ENCODE measurements at places on chromosomes 16 and 17.

DNA sequence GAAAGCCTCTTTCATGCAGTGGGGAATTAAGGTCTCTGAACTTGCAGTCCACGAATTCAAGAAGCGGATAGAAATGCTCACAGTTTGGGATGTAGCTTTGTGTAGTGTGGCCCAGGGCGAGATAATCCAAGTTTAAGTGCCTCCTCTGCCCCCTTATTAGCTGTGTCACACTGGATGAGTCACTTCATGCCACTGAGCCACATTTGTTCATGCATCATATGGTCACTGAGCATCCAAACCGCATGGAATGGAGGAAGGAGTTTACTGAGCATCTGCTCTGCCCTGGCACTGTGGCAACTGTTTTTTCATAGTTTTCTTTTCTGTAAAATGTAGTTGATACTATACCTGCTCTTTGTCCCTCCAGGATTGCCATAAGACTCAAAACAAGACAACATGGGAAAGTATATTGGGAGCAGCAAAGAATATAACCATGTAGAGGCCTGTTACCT, 15.1 kb upstream of the DHX8 start:
- DNase-seq, result no peak

- DNase-seq, result no peak
Observed at GRCh38 chr17:75910699-75911098, 6.0 kb upstream of the MRPL38 start.

DNA sequence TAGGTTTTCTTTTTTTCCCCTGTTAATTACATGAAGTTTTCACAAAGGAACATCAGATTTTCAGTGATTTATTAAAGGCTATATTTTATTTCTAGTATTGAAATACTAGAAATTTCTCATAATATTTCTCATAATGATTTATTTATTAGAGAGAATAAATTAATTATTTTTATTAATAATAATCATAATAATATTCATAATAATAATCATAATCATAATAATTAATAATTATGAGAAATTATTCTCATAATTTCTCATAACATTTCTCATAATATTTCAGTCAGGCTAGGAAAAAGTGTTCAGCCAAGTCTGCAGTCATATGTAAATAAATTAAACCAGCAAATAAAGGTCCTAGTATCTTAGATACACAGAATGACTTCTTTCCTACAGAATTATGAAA, 41.4 kb downstream of the CNTNAP4 start:
- DNase-seq, result no peak

- DNase-seq, result no peak
Observed at GRCh38 chr16:9136596-9136995, 45.2 kb downstream of the HAPSTR1 start.

DNA sequence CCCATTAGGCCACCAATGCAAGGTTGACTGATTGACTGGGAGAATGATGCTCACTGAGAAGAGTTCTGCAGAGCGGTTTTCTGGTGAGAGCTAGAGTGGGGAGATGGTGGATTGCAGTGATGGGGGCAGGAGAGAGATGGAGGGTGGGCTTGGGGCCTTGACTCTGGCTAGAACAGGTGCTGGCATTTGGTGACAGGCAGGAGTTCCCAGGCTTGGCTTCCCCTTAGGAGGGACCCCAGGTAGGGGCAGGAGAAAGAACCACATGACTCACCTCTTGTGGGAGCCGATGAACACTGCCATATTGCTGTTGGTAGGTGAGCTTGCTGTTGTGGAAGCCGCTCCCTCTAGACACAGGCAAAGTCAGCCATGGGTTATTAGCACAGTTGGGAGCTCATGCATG, 8.0 kb downstream of the CD300LB start:
- DNase-seq, result no peak

- no peak for DNase-seq
Observed at GRCh38 chr16:59168461-59169114, 434.5 kb upstream of the GOT2 start.

- no peak for DNase-seq
Observed at GRCh38 chr17:11278186-11278991, 37.4 kb downstream of the SHISA6 start.

DNA sequence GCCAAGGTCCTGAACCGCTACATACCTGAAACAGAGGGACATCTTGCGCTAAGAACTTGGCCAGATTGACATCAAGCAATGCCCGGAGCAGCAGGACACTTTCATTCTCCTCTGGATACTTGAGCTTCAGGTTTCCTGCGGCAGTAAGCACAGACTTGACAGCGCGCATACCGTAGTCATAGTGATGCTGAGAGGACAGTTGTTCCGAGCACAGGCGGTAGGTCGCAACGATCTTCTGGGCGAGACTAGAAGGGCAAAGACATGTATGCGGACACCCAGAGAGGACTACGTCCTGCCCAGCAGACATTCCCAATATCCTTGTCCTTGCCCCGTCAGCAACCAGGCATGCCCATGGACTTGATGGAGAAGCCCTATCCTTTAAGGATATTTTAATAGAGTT, 112.9 kb downstream of the DNAH3 start:
- DNase-seq, result no peak

DNA sequence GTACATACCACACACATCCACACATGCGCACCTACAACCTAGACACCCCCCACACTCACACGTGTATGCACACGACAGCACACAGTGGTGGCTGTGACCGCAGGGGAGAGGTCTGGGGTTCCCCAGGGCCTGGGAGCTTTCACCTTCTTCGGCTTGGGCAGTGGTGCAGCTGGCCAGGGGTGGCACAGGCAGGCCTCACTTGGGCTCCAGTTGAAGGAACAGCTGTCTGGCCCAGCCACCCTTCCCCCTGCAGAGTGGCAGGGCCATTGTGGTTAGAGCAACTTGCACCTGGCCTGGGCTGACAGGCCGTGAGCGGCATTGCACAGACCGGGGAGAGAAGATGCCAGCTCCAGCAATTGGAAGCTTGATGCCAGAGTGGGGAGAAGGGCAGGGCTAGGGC, 114.5 kb upstream of the GSE1 start:
- no peak for DNase-seq

GRCh38 chr17:34226744-34227034, 28.4 kb upstream of the CCL2 start:
- DNase-seq, result no peak

DNA sequence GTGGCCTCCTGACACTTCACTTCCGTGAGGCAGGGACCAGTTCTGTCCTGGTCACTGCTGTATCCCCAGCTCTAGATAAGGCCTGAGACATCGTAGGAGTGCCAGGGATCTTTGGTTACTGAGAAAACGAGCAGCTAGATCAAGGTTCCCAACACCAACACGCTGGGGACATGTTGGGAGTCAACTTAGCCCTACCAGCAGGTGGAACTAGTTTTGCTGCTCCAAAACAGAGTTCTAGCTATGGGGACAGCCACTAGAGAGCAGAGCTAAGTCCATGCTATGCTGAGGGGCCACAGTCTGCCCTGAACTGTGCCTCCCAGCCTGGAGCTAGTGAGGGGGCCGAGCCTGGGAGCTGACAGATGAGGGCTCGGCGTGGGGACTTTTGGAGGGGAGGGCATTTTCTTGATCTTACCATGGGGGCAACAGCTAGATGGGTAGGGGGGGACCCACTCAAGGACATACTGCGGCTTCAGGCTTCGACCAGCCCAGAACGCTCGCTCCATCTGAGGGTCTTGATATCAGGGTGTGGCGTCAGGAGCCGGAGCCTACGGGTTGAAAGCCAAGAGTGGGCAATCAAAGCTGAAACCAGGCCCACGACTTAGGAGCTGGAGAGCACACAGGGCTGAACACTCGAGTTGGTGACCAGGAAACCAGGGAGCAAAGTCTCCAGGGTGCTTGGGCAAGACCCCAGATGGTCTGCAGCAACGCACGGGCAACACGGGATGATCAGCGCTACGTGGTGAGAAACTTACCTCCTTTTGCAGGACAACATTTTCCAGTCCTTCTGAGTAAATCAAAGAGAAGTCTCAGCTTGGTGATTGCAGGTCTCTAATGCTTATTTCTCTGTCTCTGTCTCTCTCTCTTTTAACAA, 13.4 kb downstream of the SNX20 start:
- DNase-seq, result no peak

DNA sequence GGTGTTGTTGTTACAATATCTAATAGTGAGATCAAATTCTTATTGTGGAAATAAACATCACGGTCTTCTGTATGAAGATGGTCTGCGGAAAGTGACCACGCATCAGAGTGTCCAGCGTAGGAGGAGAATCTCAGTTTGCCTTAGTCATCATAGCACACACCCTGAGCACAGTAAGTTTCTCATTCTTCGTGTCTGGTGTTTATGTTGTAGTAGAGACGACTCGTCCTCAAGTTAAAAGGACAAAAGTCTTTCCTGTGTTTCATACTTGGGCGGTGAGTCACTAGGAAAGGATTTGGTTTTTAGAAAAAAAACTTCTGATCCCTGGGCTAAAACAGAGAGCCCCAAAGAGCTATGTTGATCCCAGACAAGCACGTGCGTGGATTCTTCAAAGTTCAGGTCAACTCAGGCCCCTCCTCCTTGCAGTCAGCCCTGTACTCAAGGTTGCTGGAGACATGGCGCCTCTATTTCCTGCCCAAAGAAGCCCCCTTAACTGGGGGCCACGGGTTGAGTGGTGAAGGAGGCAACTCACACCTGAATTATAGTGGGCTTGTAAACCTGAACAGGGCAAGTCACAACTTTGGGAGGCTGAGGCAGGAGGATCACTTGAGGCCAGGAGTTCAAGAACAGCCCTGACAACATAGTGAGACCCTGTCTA, 170.4 kb downstream of the ZFHX3 start:
- DNase-seq, result no peak

- DNase-seq, result no peak
Observed at GRCh38 chr17:30263552-30264333, 28.0 kb downstream of the BLMH start.

GRCh38 chr17:10398352-10398751, 23.4 kb downstream of the MYH8 start:
- no peak for DNase-seq

DNA sequence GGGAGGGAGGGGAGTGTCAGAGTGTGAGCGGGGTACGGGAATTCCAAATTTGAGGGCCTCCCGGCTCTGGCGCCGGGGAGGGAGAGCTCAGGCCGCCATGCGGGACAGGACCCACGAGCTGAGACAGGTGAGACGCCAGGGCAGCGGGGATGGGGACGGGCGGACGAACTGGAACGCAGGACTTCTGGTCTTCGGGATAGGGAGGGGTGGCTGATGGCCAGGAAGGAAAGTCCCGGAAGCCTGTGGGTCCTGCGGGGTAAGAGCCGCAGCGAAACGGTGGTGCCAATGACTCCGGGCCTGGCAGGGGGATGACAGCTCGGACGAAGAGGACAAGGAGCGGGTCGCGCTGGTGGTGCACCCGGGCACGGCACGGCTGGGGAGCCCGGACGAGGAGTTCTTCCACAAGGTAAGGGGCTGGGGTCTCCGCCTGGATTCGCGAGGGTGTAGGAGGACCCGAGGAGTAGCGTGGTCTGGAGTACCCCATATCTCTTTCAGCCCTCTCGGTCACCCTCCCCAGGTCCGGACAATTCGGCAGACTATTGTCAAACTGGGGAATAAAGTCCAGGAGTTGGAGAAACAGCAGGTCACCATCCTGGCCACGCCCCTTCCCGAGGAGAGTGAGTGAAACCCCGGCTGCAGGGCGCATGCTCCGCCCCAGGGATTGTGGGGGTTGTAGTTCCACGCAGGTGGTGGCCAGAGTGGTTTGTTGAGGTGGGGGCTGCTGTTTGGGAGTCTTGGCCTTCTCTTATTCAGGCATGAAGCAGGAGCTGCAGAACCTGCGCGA, 543 bp downstream of the STX4 start:
- no peak for DNase-seq

DNA sequence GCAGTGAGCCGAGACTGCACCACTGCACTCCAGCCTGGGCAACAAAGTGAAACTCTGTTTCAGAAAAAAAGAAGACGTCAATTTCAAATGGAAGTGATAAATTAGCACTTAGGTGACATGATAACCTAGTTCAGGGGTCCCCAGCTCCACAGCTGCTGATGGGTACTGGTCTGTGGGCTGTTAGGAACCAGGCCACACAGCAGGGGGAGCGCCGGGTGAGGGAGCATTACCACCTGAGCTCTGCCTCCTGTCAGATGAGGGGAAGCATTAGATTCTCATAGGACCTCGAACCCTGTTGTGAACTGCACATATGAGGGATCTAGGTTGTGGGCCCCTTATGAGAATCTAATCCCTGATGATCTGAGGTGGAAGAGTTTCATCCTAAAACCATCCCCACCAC, 253.0 kb downstream of the FOXL1 start:
- no peak for DNase-seq

- DNase-seq, result no peak
Observed at GRCh38 chr17:77343031-77343800, 202.4 kb downstream of the SEC14L1 start.

GRCh38 chr16:19196871-19197270, 28.8 kb downstream of the SYT17 start:
- no peak for DNase-seq

DNA sequence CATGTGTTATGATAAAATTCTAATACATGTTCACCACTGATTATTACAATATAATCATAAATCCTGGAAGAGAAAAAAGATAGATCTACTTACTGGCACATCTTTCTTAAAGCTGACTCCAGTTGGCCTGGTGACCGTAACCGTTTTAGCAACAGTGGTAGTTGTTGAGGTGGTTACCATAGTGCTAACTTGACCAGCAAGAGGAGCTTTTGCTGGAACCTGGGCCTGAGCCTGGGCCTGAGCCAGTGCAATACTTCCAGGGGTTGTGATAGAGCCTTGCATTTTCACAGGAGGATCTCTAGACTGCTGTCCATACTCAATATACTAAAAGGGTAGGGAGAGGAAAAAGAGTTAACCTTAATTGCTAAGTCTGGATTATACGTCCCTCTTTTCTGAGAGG, 36.2 kb downstream of the SETD6 start:
- no peak for DNase-seq

GRCh38 chr16:57279780-57280638, 4.5 kb downstream of the PLLP start:
- DNase-seq, result no peak

- DNase-seq, result no peak
Observed at GRCh38 chr17:19269641-19270040, 32.5 kb downstream of the EPN2 start.

GRCh38 chr16:84843149-84844048, 23.6 kb downstream of the CRISPLD2 start:
- no peak for DNase-seq

GRCh38 chr17:73841431-73842060, 197.3 kb upstream of the SDK2 start:
- DNase-seq, result no peak

DNA sequence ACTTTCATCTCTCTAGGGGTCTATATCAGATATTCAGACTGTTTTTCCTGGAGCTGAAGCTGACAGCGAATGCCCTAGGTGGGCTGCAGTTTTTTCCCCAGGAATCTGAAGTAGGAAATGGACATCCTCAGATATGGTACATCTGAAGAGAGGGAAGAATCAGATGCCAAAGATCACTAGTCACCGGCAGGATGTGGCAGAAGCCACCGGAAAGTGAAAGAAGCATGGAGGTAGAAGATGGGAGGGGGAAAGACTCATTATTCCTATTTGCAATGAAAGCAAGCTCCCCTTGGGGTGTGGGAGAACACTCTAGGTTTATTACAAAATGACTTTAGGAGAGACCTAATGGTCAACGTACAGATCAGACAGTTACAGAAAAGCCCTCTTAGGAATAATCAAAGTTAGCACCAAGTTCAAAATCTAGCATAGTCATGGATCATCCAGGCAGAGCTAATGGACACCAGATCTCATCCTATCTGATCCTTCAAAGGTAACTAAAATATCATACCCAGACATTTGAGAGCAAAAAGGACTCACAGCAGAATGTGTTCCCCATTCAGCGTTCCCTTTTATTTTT, 110.7 kb downstream of the HS3ST3A1 start:
- no peak for DNase-seq

GRCh38 chr17:72611172-72611571, 481.3 kb downstream of the SLC39A11 start:
- DNase-seq, result no peak

All from smooth muscle cell of the brain vasculature (primary cell).